ENCODE measurements at places on chromosomes 13 and 19.
A peak's percentile ranks its signal among the peaks of the same experiment; 100 is the strongest.

DNA sequence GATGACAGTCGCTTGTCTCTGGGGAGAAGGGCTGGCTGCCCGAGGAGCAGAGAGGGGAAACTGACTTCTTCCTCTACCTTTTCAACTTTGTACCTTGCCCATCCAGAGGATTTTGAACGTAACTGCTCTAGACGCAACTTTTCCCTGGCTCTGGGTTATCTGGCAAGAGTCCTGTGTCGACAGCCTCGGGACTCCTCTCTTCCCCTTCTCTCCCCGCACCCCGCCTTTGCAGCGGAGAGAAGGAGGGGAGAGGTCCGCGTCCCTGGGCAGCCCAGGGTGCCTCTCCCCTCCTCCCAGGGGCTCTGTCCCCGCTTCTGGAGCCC lies 574 bp downstream of the SH3GL1 start:
- no peak for DNase-seq

GRCh38 chr13:97058926-97059325 lies 64.7 kb upstream of the OXGR1 start:
- DNase-seq = no peak

DNA sequence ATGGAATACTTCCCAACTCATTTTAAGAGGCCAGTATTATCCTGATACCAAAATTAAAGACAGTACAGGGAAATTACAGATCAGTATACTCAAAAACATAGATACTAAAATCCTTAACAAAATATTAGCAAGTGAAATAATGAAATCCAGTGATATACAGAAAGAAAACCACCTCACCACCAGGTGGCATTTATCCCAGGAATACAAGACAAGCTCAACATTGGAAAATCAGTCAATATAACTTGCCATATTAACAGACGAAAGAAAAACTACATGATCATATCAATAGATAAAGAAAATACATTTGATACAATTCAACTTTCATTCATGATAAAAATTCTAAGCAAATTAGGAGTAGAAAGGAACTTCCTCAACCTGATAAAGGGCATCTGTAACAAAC lies 6.7 kb upstream of the GNA15 start:
- peak; percentile 38 for DNase-seq

- DNase-seq = no peak
Measured at GRCh38 chr13:98966019-98966418, 11.8 kb downstream of the DOCK9 start.

DNA sequence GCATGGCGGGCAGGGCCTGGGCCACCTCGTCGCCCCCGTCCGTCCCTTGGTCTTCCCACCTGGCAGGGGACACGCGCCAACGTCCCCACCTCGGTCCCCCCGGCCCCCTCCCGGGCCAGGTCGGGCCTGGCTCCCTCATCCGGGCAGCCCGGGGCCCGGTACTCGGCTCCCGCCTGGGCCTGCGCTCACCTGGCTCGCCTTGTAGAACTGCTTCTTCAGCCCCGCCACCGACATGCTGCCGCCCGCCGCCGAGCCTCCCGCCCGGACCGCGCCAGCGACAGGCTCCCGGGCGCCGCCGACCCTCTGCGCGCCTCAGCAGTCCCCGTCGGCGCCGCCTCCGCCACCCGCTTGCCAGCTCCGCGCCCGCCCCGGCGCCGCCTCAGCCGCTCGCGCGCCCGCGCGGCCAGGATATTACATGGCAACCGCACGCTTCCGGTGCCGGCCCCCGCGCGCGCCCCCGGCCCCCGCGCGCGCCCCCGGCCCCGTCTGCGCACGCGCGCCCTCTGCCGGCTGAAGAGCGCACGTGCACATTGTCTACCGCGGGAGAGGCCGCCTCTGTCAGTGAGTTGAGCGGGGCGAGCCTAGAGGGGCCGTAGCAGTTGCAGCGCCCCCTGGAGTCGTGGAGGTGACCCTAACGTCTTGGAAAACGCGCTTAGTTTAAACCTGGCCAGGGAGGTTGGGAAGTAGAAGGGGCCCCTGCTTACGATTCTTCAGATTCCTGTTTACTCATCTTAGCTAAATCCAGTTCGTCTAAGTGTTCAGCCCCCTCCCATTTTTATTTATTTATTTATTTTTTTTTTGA lies at the start of gene SH3GL1:
SH3GL1 (minus strand) TSS at position 413 of the 802 bp plus-strand sequence; CDS start at position 234, 179 bp downstream.
- DNase-seq = peak; percentile 94

GRCh38 chr19:55418185-55418584 lies 10.6 kb upstream of the UBE2S start:
- peak; percentile 38 for DNase-seq

GRCh38 chr13:28067491-28067890 lies 32.9 kb downstream of the FLT3 start:
- DNase-seq = no peak

- DNase-seq = no peak
Measured at GRCh38 chr13:50089633-50090032, 74.4 kb downstream of the KCNRG start.

- no peak for DNase-seq
Measured at GRCh38 chr19:11598746-11599145, 1.5 kb downstream of the ZNF627 start.

- DNase-seq = no peak
Measured at GRCh38 chr19:46639358-46640182, 3.6 kb upstream of the GNG8 start.

- no peak for DNase-seq
Measured at GRCh38 chr19:46927106-46927505, 66.3 kb downstream of the ARHGAP35 start.

DNA sequence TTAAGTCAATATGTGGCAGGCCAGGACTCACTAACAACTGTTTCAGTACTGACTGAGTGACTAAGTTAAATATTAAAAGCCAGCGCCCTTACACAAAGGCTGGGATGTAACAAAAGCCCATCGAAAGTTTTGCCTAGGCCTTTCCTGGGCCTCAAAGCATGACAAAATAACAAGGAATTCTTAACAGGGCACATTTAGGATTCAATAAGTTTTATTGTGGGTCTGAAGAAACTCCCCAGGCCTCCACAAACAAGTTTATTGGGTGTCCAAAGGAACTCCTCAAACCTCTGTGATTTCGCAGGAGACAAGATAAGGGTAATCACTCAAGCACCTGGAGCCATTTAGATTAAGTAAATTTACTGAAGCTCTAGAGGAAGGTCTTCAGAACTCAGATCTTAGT lies 130.7 kb upstream of the SGCG start:
- DNase-seq = no peak

GRCh38 chr13:41413872-41414271 lies 43.5 kb upstream of the RGCC start:
- no peak for DNase-seq

DNA sequence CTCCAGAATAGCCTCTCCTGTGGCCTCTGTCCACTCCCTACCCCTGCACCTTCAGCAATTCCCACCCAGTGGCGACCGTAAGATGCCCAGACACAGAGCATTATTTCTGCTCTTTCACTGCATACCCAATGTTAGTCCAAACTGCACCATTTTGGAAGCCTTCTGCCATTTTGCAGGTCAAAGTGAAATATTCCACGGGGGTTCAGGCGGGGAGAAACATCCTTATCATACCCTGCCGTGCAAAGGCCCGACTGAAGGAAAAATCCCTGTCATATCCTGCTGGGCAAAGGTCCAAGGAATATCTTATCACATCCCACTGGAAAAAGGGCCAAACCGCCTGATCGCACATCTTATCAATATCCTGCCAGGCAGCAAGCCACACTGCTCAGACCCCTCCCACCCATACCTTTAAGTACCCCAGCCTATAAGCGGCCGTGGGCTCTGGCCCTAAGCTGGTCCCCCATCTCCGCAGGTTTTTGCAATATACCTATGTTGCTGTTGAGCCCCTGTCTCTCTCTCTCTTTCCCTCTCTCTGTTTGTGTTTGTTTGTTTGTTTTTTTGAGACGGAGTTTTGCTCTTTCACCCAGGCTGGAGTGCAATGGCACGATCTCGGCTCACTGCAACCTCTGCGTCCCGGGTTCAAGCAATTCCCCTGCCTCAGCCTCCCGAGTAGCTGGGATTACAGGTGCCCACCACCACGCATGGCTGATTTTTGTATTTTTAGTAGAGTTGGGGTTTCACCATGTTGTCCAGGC lies 18.2 kb downstream of the CLEC11A start:
- DNase-seq = no peak

DNA sequence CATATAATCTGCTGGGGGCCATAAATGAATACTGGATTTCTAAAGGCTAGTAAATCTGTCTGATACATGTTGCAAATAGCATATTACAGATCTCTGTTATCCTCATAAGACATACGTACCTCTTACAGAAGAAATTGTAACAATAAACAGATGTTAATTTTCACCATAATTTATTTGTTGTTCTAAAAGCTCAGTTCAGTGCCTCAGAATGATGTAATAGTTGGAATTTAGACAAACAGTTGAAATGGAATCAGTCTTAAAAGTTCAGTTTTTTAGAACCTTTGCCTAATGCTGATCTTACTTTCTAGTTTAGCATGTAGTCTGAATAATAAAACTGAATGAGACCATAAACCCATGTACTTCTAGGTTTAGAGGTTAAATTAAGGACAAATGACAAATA lies 43.1 kb downstream of the B3GLCT start:
- no peak for DNase-seq

- no peak for DNase-seq
Measured at GRCh38 chr13:67577361-67577760, 347.2 kb upstream of the PCDH9 start.

DNA sequence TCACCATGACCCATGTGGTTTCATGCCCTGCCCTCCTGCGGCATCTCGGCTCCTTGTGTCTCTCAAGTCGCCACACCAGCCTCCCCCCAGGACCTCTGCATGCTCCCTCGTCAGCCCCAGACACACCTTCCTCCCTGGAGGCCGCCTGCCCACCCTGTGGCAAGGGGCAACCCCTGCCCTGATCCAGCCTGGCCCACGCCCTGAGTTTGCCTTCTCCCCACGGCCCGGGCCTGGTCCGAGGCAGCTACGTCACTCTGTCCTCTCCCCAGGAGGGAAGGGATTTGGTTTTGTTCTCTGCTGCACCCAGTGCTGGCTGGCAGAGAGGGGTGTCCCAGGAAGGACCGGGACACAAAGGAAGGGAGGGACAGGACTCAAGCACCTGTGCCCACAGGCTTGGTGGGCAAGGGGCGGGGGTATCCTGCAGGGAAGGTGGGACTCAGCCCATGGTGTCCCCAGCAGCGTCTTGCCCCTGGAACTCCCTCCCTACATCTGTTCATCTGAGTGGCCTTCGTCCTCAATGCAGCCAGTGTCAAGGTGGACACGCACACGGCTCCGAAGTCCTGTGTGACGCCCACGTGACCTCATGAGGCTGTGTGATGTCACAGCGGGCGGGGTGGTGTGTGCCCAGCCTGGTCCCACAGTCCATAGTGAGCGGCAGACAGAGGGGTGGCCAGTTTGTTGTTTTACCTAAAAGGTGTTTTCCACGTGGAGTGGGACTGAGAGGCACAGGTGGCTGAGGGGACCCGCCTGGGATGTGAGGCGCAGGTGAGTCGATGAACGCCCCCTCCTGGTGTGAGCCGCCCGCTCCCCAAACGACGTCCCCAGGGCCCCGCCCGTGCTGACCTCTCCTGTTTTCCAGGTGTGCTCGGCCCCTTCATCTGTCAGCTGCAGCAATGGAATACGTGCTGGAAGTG lies at the start of gene TEX29:
TEX29 (plus strand) TSS at position 645 of the 914 bp plus-strand sequence; CDS start at position 894, 249 bp downstream.
- DNase-seq = no peak

DNA sequence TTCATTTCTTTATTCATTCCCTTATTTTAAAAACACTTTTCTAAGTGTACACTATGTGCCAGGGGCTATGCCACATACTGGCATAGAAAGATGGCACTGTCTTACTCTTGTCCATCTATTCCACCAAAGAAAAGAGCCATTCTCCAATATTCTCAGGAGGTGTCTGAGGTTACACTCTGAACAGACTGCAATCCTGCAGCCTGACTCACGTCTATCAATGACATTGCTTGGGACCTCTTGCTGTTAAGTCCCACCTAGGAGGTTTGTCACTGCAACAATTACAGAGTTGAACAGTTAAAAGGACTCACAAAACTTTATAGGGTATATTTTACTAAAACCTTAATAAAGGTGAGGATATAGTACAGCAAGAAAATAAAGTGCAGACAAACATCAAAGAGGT lies 512.9 kb upstream of the HTR2A start:
- DNase-seq = no peak

- DNase-seq = no peak
Measured at GRCh38 chr19:4598712-4599111, 39.2 kb upstream of the SEMA6B start.

GRCh38 chr13:84567848-84568247 lies 685.6 kb upstream of the SLITRK1 start:
- DNase-seq = no peak

GRCh38 chr19:9636018-9636417 lies 15.0 kb upstream of the ZNF561 start:
- DNase-seq = no peak

DNA sequence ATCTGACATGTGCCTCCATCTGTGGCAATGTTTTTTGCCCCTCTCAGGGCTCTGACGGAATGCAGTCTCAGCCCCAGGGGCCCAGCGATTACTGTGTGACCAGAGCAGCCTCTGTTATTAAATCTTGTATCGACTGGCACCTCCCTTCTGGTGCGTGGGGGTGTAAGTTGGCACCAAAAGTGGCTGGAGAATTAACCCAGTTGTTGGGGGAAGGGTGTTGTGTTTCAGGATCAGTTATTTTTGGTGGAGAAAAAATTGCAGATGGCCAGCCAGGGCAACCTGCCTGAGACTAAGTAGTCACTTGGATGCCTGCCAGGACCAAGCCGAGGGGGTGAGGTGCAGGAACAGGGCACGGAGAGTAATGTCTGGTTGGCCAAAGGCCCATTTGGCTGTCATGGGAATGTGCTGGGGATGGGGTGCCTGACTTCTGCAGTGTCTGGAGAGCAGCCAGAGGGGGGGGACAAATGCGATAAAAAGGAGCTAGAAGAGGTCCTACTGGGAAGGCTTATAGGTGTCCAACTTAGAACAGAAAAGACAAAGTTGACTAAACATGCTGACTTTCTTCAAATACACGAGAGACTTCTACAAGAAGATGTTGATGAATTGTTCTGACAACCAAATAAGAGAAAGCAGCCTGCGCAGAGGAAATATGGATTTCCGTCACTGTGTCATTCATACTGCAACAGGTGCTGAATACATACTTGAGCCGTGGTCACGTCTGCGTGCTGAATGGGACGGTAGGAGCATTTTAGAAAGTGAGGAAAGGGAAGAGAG lies 69.8 kb downstream of the SIAH3 start:
- peak; percentile 31 for DNase-seq

GRCh38 chr13:26855921-26856320 lies 95.3 kb upstream of the GPR12 start:
- no peak for DNase-seq

DNA sequence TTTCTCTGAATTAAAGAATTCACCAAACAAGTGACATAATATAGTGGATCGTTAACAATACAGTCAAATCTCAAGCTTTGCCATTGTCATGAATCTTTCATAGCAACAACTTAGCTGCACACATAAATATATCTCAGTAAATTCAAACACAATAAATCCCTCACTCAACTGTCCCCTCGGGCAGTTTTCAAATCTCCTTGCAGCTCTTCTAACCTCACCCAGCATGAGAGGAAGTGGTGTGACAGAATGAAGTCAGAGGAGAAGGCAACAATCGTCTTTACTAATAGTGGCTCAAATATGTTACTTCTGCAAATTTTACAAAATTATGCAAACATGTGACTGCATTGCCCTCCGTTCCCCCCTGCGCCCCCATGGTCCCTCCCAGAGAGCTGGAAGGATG lies 148.2 kb downstream of the RAP2A start:
- no peak for DNase-seq

GRCh38 chr19:45443462-45444317 lies 20.0 kb upstream of the ERCC1 start:
- DNase-seq = peak; percentile 97

GRCh38 chr13:51865838-51866237 lies 4.1 kb downstream of the CCDC70 start:
- DNase-seq = no peak

Data from LoVo (cell line).